Immature natural killer cell (primary cell): ENCODE measurements at places on chromosomes 6 and 20.

DNA sequence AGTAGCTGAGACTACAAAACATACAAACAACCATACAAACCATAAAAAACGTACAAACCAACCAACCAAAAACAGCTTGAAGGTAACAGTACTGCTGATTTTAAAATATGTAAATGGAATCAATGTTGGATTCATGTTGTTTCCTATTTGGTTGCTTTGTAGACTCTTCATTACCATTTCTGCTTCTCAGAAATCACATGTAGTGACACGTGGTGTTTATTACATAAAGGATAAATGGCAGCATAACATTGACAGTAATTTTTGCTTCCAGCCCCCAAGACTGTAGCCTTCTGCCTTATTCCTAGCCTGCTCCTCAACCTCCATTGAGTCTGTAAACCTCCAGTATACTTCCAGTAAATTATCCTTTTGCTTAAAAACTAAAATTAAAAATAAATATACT lies 73.3 kb downstream of the KLHL32 start:
- H3K4me3 ChIP-seq, result no peak overlapping the region
- H3K4me1 ChIP-seq, result no peaks in the 10 kb centered on the region
- H3K36me3 ChIP-seq, result no peaks in the 10 kb centered on the region
- H3K27ac ChIP-seq, result no peak overlapping the region

- H3K36me3 ChIP-seq, result no peaks in the 10 kb centered on the region
- H3K4me1 ChIP-seq, result no peaks in the 10 kb centered on the region
- H3K4me3 ChIP-seq, result no peak overlapping the region
- DNase-seq, result no peak
These were observed 124.1 kb downstream of the RNF144B start for GRCh38 chr6:18511211-18511610.

DNA sequence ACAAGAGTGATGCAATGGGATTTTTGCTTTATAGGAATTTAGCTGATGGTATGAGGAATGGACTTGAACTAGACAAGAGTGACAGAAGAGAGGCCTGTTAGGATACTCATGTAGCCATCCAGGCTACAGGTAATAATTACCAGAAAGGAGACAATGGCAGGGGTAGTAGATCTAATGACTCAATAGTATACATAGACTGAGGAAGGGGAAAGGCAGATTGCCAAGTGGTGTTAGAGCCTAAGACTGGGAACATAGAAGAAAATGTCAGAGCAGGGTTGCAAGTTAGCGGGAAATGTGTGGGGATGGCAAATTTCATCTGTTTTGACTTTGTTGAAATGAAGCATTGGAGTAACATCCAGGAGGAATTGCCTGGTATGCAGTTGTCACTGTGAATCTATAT lies 295.6 kb downstream of the UTRN start:
- H3K36me3 ChIP-seq, result peaks cover 12% of the 10 kb centered on the region
- H3K27me3 ChIP-seq, result peaks cover 5% of the 10 kb centered on the region
- DNase-seq, result no peak
- peak overlapping the region; percentile 1 for H3K27ac ChIP-seq
- H3K4me3 ChIP-seq, result peak overlapping the region; percentile 3
- peaks cover 35% of the 10 kb centered on the region for H3K4me1 ChIP-seq

DNA sequence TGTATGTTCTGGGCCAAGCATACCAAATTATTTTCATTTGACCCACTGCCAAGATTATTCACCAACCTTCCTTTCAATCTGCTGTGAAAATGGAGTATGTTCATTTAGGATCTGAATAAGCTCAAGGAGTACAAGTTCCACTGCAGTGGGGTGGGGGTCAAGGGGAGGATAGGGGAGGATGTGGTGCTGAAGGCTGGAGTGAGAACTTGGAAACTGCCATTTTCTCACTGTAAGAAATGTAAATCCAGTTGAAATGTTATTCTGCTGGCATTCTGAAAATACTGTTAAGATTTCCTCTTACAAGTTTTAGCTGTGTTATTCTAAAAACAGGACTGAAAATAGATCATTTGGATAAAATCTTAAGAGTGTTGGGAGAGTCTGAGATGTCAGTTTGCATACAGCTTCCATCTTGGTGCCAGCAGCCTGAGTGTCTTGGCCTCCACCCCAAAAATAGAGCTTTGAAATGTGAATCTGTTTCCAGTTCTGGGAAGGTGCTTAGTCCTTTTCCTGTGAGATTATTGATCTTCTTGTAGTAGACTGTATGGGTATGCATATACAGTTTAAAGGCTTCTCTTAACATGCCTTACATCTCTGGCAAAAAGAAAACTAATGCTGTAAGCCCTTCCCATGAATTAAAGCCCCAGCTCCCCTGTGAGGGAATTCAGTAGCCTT lies 84.3 kb downstream of the CTNNBL1 start:
- H3K4me1 ChIP-seq, result peaks cover 15% of the 10 kb centered on the region
- H3K36me3 ChIP-seq, result peaks cover 19% of the 10 kb centered on the region
- H3K4me3 ChIP-seq, result no peak overlapping the region
- no peak for DNase-seq
- no peak overlapping the region for H3K27ac ChIP-seq

DNA sequence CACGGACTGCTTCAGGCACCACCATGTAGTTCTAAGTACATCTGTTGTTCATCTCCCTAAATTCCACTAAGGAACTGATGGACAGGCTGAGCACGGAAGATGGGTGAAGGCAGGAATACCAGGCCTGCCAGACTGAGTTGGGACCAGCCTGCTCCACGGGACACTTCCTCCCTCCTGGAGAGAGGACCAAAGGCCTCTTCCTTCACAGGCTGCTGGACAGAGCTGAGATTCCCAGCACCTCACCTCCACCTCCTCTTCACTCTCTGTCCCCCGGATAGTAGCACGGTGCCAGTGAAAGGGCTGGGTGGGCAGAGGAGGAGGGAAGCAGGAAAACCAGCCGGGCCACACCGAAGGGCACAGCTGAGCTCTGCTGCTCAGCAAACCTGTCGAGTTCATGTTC lies 22.9 kb upstream of the TCFL5 start:
- H3K36me3 ChIP-seq, result peaks cover 10% of the 10 kb centered on the region
- peaks cover 2% of the 10 kb centered on the region for H3K27me3 ChIP-seq
- DNase-seq, result no peak
- H3K27ac ChIP-seq, result no peak overlapping the region

DNA sequence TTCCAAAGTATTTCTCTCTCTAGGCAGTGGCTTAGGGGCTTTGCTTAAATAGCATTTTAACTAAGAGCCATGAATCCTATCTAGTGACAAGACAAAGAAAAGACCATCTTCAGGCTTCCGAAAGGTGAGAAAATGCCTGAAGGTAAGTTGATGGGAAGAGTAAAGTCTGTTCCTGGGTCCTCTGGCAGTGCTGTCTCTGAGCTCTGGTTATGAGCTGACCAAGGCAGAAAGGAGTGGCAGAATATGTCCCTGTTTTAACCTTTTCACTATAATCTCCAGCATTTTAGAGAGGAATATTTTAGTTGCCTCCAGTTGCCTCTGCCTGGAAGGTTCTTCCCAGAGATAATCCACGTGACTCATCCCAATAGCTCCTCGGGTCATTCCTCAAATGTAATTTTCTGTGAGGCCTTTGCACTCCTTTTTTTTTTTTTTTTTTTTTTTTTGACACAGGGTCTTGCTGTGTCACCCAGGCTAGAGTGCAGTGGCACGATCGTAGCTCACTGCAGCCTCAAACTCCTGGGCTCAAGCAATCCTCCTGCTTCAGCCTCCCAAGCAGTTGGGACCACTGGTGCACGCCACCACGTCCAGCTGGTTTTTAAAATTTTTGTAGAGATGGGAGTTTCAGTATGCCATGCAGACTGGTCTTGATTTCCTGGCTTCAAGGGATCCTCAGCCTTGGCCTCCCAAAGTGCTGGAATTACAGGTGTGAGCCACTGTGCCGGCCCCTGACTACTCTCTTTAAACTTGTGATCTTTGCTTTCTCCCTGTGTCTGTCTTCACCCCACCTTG lies 3.7 kb upstream of the ARMH2 start:
- peaks cover under 1% of the 10 kb centered on the region for H3K4me1 ChIP-seq
- H3K4me3 ChIP-seq, result no peak overlapping the region
- DNase-seq, result no peak
- peaks cover 12% of the 10 kb centered on the region for H3K27me3 ChIP-seq
- H3K36me3 ChIP-seq, result peaks cover 12% of the 10 kb centered on the region

- H3K4me3 ChIP-seq, result no peak overlapping the region
- H3K27me3 ChIP-seq, result peaks cover 2% of the 10 kb centered on the region
- no peak for DNase-seq
- H3K4me1 ChIP-seq, result no peaks in the 10 kb centered on the region
- H3K36me3 ChIP-seq, result no peaks in the 10 kb centered on the region
These were observed 18.9 kb upstream of the MTHFD1L start for GRCh38 chr6:150846641-150847040.

- H3K36me3 ChIP-seq, result no peaks in the 10 kb centered on the region
- DNase-seq, result no peak
These were observed 13.3 kb upstream of the WTAP start for GRCh38 chr6:159713984-159714383.

GRCh38 chr20:22106308-22106938 lies 401.0 kb downstream of the PAX1 start:
- no peak for DNase-seq
- no peak overlapping the region for H3K4me3 ChIP-seq
- H3K4me1 ChIP-seq, result no peaks in the 10 kb centered on the region

DNA sequence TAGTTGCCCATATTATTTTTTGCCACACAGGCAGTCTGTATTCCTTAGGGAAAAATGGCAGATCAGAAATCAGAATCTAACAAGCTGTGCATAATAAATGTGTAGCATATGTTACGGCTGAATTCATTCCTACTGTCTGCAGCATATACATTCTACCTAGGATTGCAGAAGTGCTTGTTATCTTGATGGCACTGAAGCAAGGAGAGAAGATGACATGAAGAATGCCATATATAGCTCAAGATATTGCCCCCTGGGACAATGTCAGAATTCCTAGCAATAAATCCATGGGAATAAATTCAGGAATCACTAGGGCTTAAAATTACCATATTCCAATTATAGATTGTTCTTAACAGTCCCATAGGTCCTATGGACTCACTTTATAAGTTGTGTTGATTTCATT lies 293.0 kb upstream of the CNR1 start:
- no peak overlapping the region for H3K4me3 ChIP-seq
- DNase-seq, result no peak
- H3K27me3 ChIP-seq, result peaks cover 3% of the 10 kb centered on the region
- H3K27ac ChIP-seq, result no peak overlapping the region

- H3K27ac ChIP-seq, result no peak overlapping the region
- peaks cover 5% of the 10 kb centered on the region for H3K27me3 ChIP-seq
- no peaks in the 10 kb centered on the region for H3K36me3 ChIP-seq
- no peaks in the 10 kb centered on the region for H3K4me1 ChIP-seq
- no peak for DNase-seq
These were observed 654.1 kb downstream of the KIF16B start for GRCh38 chr20:15919118-15919517.

DNA sequence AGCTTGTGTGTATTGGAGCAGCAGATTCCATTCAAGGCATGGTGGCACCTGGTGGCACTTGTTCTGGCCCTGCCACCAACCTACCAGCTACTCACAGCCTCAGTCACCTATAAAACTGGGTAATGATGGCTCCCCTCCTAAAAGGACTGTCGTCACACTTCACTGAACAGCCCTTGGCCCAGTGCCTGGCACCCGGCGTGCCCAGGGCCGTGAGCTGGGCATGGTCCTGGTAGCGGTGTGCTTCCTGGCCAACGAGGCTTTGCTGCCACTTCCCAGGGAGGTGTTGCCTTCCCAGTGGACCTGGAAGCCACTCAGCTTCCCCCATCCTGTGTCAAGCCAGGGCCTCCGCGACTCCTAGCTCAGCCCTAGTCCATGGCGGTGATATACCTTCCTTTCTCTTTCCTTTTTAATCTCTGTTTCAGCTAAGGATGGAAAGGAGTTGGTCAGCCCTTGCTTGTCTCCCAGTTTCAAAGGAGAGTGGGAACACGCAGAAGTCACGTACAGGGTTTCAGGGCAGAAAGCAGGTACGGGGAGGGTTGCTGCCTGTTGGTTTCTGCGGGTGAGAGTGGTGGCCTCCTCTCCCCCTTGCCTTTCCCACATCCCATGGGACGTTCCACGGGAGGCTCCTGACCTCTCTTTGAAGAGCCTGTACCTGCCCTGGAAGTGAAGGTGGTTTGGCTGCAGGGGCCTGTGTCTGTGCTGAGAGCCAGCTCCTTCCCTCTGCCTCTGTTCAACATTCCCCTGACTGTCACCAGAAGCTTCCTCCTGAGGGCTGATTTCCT lies 25.5 kb downstream of the ENTPD6 start:
- no peak overlapping the region for H3K27ac ChIP-seq
- H3K27me3 ChIP-seq, result no peaks in the 10 kb centered on the region
- no peak for DNase-seq
- no peaks in the 10 kb centered on the region for H3K4me1 ChIP-seq
- no peak overlapping the region for H3K4me3 ChIP-seq
- H3K36me3 ChIP-seq, result peaks cover 12% of the 10 kb centered on the region

DNA sequence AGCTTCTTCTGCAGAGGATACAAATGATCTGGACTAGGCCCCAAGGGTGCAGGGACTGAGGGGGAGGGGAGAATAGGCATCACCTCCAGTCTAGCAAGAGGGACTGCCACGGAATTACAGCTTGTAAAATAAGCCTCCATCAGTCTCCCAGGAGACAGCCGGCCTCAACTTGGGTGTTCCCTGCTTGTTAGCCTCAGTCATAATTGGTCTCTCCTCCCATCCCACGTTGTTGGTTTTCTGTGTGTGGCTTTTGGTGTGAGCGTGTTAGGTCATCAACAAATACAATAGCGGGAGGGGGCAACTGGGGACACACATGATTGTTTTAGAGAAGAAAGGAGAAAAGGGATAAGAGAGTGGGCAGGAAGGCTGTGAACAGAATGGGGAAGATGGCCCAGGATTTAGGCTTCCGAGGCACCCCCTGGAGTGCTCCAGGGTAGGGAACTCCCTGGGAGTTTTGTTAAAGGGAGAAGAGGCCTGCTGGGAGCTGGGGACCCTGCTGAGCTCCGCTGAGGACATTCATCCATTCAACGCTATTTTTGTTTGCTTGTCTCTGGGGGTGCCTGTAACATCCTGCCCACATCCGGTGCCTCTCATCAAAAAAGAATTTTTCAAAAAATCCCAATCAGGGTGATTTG lies 9.2 kb downstream of the FOXA2 start:
- DNase-seq, result no peak
- no peak overlapping the region for H3K27ac ChIP-seq
- H3K27me3 ChIP-seq, result peaks cover 18% of the 10 kb centered on the region
- H3K4me3 ChIP-seq, result no peak overlapping the region
- no peaks in the 10 kb centered on the region for H3K36me3 ChIP-seq
- no peaks in the 10 kb centered on the region for H3K4me1 ChIP-seq

DNA sequence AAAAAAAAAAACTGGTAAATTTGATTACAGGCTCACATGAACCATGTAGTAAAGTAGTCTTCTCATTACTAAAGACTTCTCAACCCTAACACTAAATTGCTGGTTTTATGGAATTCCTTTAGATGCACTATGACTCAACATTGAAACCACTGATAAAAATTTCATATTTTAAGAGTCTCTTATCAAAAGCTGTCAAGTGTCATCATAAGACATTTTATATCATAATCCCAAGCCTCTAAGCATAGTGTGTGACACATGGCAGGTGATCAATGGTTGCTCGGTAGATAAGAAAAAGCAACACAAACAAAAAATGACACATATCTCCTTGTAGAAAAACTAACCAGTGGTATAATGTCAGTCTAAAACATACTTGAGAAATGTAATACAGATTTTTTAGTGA lies 258.4 kb downstream of the RNGTT start:
- no peak for DNase-seq
- no peak overlapping the region for H3K27ac ChIP-seq
- no peak overlapping the region for H3K4me3 ChIP-seq
- H3K4me1 ChIP-seq, result peaks cover 20% of the 10 kb centered on the region
